Activated effector memory CD4-positive, alpha-beta T cell treated with anti-CD3 and anti-CD28 coated beads, Interleukin-2, amount 50 U/mL, for 16 hours (primary cell): ENCODE measurements at places on chromosomes 4 and X.

DNA sequence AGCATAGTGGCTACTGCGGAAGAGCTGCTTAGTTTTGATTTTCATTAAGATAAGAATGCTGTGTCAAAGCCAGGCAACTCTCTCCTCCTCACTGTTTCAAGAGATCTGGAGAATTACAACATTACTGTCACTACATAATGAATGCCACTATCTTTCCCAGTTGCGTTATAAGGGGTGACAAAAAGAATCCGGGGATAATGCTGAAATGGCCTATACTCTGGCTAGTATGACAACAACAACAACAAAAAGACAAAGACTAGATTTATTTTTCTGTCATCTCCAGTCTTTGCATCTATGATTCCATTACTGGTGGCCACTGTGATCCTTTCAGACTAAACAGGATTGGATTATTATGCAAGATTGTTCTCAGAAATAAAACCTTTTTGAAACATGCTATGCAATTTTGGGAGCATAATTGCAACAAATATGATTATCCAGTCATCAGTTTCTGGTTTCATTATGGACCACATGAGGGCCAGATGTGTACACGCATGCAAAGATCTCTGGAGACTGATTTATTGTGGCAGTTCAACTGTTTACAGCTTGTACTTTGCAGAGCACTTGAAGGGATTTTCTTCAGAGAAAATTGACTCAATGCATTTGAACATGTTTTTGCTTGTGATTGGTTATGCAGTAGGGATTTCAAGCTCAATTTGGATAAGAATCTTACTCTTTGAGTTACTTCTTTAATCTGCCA, 31.1 kb upstream of the SPANXB1 start:
- DNase-seq = no peak

DNA sequence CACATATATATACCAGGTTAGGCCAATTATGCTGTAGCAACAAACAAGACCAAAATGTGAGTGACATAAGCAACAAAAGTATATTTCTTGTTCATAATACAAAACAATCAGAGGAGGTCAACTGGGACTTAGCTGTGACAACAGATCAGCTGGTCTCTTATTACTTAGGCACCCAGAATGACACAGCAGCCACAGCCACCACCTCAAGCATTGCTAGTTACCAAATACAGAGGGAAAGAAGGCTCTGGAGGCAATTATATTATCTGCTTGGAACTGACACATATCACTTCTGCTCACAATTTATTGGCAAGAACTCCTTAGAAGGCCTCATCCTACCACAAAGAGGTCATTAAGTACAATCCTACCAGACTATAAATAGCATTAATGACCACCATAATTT, 15.2 kb downstream of the ATOH1 start:
- DNase-seq = no peak

GRCh38 chr4:7295911-7296660, 103.7 kb downstream of the SORCS2 start:
- DNase-seq = no peak

- DNase-seq = no peak
These were observed 485 bp downstream of the AADAT start for GRCh38 chr4:170089274-170089667.

DNA sequence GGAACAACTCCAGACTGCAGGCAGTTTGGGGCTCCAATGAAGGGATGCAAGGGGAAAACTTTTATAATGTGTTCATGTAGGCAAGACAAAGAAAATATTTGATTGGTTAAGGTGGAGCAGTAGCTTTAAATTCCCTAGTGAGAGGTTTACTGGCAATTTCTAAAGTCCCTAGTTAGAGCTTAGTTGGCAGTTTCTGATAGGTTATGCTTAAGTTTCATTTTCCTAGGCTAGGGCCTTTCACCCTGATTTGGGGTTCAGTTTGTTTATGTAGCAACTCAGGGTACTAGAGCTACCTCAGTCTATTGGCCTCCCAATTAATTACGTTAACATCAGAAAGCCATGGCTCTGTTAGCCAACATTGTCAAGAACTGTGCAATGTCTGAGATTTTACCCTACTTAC, 14.6 kb downstream of the BBS12 start:
- DNase-seq = no peak
